T-helper 1 cell (primary cell): ENCODE measurements at places on chromosomes 11 and 22.

- DNase-seq: no peak
Observed at GRCh38 chr11:62502030-62502730, 44.4 kb downstream of the AHNAK start.

- DNase-seq: peak; percentile 55
Observed at GRCh38 chr11:2377511-2378443, 667 bp downstream of the CD81 start.

- no peak for DNase-seq
Observed at GRCh38 chr11:61718046-61718531, 34.3 kb upstream of the MYRF start.

- no peak for DNase-seq
Observed at GRCh38 chr11:17972987-17973386, 39.9 kb downstream of the SERGEF start.

GRCh38 chr11:77147668-77148321 lies 19.7 kb downstream of the MYO7A start:
- DNase-seq: peak; percentile 38

DNA sequence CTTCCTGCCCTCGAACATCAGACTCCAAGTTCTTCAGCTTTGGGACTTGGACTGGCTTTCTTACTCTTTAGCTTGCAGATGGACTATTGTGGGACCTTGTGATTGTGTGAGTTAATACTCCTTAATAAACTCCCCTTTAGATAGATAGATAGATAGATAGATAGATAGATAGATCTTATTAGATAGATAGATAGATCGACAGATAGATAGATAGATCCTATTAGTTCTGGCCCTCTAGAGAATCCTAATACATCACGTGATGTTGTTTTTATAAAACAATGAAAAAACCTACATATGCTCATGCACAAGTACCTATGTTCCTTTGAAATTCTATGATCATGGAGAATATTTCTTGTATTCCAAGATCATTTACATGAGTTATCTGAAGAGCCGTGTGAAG lies 23.9 kb downstream of the APOBEC3H start:
- DNase-seq: no peak

DNA sequence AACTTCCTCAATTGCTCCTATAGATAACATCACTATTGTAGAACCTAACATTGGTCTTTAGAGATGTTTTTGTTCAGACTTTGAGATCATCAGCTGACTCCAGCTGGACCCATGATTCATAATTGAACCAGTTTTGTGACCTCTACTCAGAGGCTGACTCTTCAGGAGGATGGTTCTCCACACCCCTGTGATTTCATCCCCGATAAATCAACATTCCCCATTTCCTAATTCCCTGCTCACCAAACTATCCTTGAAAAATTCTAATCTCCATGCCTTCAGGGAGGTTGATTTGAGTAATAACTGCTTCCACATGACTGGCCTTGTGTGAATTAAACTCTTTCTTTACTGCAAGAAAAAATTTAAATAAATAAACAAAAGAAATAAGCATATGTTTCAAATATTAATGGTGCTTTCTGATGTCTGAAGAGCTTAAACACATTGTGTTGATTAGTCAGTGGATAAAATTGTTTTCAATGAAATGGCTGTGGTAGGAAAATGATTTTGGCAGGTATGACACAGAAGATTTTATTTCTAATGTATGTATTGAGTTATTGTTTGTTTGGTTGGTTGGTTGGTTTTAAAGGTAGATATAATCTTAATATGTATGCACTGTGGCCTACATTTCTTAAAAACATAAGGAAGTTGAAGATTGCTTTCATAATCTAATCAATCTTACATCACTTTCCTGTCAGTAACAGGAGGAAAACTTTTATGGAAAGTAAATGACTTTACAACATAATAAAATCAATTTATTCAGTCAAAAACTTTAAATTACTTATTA lies 427.9 kb upstream of the CCDC179 start:
- DNase-seq: no peak

- DNase-seq: no peak
Observed at GRCh38 chr22:24030186-24030702, 19.1 kb downstream of the CABIN1 start.

- DNase-seq: no peak
Observed at GRCh38 chr11:42840176-42840829, 471.5 kb upstream of the API5 start.

DNA sequence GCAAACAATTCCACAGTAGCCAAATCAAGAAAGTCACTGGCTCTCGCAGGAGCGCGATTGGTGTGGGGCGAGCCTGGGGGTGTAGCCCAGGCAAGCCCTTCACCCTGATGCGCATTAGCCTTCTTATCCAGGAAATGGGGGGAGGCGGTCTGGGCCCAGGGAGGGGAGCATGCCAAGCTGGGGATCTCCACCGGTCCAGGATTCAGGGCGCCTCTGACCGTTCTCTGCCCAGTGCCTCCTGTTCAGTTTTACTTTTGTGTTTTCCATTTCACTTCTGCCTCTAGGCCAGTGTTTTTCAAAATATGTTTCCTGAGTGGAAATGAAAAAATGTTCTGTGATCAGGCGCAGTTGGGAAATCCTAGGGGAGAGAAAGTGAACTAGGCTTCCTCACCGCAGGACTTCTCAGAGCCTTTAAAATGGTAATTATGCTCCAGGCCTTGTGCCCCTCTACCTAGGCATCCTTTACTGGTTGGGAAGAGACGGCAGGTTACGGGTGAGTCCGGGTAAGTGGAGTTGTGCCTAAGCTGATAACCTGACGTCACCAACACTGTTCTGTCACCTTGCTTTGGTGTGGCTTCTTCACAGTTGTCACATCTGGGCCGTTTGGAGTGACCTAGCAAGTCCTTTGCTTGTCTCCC lies 18.4 kb downstream of the LRP5 start:
- no peak for DNase-seq

DNA sequence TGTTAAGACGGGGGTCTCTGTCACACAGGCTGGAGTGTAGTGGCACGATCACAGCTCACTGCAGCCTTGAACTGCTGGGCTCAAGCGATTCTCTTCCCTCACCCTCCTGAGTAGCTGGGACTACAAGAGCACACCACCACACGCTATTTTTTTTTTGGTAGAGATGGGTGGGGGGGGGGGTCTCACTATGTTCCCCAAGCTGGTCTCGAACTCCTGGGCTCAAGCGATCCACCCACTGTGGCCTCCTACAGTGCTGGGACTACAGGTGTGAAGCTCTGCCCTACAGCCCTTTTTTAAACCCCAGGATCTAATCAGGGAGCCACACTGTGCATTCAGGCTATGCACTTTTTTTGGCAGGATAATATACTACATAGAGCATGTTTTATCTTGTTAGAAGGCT lies 1.4 kb upstream of the DHCR7 start:
- DNase-seq: no peak

DNA sequence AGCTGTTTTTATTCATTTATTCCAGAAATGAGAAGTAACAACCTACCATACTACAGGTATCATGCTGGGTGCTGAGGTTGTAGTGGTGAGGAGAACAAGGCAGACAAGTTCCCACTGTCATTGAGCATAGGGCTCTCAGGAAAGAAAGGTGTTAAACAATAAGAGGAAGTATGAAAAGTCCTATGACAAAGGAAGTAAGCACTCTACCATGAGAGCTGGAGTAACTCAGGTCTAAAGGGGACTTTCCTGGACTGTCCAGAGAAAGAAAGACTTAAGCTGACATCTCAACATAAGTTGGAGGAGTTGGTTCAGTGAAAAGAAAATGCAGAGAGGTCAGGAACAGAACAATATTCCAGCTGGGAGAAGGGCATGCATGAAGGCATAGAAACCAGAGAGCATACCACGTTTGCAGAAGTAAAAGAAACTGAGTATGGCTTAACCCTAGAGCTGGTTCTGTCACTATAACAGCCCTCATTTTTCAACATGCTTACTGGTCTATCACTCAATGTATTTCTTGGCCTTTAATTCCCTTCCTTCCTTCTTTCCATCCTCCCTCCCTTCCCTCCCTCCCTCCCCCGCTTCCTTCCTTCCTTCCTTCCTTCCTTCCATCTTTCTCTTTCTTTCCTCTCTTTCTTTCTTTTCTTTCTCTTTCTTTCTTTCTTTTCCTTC lies 137.8 kb upstream of the BDNF start:
- no peak for DNase-seq

DNA sequence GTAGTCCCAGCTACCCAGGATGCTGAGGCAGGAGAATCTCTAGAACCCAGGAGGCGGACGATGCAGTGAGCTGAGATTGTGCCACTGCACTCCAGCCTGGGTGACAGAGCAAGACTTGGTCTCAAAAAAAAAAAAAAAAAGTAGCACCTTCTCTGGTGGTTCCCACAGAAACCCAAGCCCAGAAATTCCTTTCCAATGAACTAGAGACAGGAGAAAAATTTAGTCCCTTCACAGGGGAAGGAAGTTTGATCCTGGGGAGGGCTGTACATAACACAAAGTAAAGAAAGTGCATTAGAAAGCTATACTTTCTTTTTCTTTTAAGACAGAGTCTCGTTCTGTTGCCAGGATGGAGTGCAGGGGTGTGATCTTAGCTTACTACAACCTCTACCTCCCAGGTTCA lies 25.5 kb upstream of the APOA1 start:
- no peak for DNase-seq

DNA sequence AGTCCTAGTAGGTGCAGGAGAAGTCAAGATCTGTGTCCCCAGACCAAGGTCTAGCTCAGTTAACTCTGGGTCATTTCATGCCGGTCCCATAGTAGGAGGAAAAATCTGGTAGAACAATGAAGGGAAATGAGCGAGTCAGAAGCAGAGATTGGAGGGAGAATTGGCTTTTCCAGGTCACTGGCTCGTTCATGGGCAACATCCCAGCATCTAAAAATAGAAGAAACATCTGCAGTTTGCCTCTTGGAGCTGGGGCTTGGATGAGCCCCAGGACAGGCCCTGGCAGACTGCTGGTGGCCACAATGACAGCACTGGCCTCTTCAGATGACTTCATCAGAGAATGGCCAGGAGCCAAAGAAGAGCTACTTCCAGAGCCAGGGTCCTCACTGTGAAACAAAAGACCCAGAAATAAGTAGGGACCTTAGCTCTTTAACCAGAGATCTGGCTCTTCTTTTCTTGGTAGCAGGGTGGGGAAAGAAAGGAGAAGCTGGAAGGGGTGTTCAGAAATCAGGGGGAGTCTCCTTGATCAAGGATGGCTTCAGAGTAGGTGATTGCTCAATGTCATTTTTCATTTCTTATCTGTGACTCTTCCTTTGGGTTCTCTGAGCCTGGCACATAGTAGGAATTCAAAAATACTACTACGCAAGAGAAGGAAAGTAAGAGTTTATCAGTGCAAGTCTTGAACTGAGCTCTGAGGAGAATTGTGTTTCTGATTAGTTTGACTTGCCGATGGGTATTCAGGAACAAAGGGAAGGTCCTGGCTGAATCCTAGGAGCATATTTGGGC lies 102.6 kb downstream of the TMPRSS5 start:
- no peak for DNase-seq

GRCh38 chr11:64767344-64768299 lies 7.8 kb upstream of the PYGM start:
- DNase-seq: peak; percentile 50

DNA sequence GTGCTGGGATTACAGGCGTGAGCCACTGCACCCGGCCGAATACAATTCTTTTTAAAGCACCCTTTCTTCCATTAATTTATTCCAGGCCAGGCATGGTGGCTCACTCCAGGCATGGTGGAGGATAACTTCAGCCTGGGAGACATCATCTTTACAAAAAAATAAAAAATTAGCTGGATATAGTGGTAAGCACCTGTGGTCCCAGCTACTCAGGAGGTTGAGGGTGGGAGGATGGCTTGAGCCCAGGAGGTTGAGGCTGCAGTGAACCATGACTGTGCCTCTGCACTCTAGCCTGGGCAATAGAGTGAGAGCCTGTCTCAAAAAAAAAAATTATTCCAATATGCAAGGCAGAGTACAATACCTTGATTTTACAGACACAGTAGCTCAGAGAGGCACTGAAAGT lies 11.4 kb downstream of the TAGLN start:
- no peak for DNase-seq

GRCh38 chr22:48004038-48004437 lies 1241.6 kb downstream of the TBC1D22A start:
- no peak for DNase-seq

DNA sequence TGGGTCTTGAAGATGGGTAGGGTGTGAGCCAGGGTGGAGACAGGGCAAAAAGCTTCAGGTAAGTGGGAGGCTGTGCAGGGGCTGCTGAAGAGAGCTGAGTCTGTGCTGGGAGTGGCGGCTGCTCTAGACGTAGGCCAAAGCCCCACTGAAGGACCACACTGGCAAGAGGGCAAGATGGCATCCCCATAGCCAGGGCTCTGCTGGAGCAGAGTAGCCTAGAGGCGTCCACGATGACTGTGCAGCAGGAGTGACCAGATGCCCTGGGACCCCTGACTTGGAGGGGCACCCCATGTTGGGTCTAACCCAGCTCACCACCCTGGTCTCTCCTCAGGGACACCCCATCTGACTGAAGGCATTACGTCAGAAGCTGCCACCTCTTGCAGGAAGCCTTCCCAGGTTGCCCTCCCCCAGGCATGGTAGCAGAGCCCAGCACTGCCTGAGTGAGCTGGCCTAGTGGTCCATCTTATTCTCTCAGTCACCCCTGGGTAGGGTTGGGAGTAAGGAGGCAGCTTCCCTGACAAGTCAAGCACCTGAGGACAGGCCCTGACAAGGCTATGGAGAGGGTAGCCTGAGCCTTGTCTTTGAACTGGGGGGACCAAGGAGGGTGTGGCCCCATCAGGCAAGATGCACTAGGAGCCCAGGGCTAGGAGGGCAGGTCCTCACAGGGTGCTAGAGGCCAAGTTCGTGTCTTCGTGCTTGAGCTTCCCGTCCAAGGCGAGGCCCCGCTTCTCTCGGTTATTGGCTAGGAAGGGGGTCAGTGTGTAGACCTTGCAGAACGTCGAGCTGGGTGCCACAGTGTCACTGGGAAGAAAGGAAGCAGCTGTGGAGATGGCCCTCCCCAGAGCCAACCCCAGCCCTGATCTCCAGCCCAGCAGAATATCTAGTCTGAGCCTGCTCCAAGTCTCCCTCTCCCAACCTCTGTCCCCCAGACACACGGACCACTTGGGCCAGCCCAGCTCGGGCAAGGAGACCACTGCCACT lies 33.1 kb downstream of the TPBGL start:
- no peak for DNase-seq

DNA sequence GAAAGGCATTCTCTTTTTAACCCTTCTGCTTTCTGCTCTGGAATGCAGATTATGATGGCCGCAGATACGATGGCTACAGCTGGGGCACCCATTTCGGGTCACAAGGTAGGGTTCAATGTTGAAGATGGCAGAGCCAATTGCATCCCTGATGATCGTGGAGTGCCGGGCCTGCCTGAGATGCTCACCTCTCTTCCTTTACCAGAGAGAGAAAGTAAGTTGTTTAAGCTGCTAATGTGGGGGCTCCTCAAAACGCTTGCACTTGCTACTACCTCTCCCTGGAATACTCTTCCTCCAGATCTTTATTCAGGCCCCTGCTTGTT lies 50.8 kb upstream of the PRDM11 start:
- DNase-seq: no peak

GRCh38 chr22:33465554-33465953 lies 407.4 kb upstream of the SYN3 start:
- DNase-seq: no peak

GRCh38 chr11:10452211-10452767 lies 2.8 kb upstream of the AMPD3 start:
- no peak for DNase-seq

DNA sequence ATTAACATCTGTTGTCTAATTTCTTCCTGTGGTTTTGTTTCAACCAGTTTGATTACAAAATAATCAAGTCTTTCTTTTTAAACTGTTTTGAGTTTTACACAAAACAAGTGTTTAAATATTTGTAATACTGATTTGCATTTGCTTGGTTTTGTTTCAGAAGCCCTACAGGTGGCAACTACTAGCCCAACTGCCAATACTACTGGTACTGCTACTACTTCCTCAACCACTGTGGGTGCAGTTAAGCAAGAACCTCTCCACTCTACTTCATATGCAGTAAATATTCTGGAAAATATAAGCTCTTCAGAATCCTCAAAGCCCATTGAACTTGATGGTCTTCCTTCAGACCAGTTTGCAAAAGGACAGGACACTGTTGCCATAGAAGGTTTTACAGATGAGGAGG lies 61.1 kb downstream of the QSER1 start:
- no peak for DNase-seq
